ENCODE measurements at places on chromosomes 4 and X.

DNA sequence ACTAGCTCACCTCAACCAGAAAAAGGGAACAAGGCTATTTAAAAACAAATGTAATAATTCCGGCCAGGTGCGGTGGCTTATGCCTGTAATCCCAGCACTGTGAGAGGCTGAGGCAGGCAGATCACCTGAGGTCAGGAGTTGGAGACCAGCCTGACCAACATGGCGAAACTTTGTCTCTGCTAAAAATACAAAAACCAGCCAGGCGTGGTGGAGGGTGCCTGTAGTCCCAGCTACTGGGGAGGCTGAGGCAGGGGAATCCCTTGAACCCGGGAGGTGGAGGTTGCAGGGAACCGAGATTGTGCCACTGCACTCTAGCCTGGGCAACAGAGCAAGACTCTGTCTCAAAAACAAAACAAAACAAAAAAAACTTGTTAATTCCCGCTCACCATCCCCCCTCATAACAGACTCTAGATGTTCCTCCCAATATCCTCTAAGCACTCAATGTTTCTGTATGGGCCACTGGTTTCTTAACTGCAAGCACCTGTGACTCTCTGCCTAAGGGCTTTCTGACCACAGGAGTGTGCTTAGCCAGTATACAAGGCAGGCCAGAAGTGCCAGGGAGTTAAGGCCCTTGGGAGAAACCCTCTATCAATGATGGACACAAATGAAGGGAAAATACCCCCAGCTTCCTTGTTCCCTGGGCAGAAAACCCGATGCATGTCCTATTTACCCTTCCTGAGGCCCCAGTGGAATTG lies 21.0 kb upstream of the THOC2 start:
- no peak for DNase-seq

GRCh38 chrX:101357166-101357795 lies 8.7 kb upstream of the TIMM8A start:
- no peak for DNase-seq

- no peak for DNase-seq
Observed at GRCh38 chrX:47706575-47706974, 47.6 kb upstream of the UXT start.

DNA sequence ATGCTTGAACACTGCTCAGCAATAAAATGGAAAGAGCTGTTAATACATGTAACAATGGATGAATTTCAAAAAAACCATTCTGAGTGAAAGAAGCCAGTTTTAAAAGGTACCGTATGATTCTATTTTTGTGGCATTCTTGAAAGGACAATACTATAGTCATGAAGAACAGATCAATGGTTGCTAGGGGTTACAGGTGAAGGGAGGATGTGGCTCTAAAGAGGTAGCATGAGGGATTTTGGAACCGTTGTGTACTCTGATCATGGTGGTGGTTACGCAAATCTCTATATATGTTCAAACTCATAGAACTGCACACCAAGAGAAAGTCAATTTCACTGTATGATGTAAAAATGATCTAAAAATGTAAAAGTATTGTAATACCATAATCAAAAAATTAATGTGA lies 40.0 kb upstream of the CTAG2 start:
- no peak for DNase-seq

- no peak for DNase-seq
Observed at GRCh38 chrX:154488336-154489075, 1.9 kb downstream of the SLC10A3 start.

DNA sequence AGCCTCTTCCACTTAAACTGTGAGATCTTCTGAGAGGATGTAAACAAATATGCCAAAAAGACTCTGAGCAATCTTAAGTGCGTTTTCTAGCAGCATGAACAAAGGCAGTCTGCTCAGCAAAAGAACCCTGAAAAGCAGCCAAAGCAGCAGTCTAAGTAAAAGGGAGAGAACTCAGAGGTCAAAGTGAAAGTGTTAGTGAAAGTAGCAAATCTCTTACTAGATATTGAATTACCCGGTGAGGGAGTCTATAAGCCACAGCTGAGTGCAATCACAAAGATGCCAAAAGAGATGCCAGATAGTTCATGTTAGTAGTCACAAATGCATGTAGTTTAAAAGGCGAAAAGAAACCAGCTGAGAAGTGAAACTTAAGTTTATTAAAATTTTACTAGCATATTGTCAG lies 7.9 kb upstream of the GNRHR start:
- no peak for DNase-seq

- DNase-seq, result no peak
Observed at GRCh38 chrX:22810876-22811275, 188.9 kb upstream of the DDX53 start.

DNA sequence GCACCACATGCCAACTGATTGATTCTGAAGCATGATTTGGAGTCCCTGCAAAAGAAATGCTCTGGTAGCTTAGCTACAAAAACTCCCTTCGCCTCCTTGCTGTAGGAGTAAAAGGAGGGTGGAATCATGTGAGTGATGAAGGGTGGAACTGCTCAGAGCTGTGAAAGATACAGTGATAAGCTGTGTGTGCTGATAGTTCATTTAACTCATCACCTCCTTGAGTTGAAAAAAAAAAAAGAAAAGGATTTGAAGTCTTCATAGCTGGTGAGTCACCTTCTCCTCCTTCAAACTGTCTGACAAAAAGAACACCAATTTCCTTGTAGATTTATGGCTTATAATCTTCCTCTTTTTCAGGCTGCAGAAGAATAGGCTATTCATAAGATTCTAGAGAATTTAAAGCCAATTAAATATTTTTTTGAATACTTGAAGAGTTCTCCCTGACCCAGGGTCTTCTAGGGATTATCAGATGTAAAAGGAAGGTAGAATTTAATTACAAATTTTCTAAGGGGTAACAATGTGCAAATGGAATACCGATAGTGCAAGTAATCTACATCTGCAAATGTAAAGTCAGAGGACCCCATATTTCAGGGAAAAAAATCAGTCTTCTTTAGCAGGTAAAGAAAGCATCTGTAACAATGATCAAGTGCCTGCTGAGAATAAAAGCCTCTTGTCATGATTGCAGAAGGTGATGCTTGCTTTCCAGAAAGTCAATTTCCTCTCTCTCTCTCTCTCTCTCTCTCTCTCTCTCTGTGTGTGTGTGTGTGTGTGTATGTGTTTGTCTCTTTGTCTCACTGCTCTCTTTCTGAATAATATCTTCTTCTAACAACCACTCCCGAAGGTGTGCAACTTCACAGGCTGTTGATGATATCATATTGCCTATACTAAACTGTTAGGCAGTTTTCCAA lies 208.8 kb upstream of the VEGFC start:
- no peak for DNase-seq

DNA sequence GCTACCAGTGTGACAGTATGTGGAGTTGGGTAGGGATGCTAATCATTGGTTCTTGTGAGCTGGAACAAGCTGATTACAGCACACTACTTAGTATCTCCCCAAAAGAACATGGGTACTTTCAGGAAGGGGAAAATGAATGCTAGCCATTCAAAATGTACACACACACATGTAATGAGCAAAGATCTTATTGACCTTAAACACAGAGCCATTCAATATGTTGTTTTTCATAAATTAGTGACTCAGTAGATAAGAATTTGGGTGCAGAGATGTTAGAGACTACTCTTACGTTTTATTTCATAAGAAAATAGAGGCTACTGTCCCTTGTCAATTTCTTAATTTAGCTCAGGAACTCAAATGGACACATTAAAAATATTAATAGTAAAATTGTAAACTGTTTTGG lies 509.5 kb upstream of the ATOH1 start:
- DNase-seq, result no peak

- DNase-seq, result no peak
Observed at GRCh38 chrX:11579636-11580600, 85.8 kb downstream of the ARHGAP6 start.

DNA sequence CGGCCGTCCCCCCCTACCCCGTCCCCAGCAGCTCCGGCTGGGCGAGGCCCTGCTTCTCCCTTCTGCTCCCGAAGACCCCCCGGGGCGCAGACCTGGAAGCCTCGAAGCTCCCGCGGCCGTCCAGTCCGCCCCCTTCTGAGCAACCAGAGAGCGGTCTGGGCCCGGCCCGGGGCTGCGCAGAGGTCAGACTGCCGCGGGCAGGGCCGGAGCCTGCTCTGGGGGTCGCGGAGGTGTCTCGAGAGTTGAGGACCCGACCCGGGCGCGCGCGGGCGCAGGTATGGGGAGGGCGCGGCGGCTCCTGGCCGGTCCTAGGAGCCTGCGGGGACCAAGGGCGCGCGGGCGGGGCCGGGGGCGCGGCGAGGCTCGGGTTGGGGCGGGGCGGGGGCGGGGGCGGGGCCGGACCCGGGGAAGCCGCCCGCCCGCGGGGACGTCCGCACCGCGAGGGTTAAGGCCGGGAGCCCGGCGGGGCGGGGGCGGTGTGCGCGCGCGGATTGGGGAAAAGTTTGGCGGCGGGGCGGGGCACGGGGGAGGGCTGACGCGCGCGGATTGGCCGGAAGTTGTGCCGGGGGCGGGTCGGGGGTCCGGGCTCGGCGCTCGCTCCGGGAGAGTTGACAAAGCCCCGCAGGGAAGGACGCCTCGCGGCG lies at the start of gene FGFRL1:
FGFRL1 (plus strand) TSS at position 605 of the 644 bp plus-strand sequence. CDS start 860 bp downstream, outside the sequence.
- peak; percentile 98 for DNase-seq

- no peak for DNase-seq
Observed at GRCh38 chrX:43165343-43165920, 387.5 kb upstream of the PPP1R2C start.

- DNase-seq, result no peak
Observed at GRCh38 chrX:44317181-44317580, 26.3 kb downstream of the EFHC2 start.

- DNase-seq, result no peak
Observed at GRCh38 chr4:143421609-143422008, 84.9 kb downstream of the GAB1 start.

GRCh38 chr4:189073739-189074138 lies 866.9 kb upstream of the FRG1 start:
- DNase-seq, result no peak

DNA sequence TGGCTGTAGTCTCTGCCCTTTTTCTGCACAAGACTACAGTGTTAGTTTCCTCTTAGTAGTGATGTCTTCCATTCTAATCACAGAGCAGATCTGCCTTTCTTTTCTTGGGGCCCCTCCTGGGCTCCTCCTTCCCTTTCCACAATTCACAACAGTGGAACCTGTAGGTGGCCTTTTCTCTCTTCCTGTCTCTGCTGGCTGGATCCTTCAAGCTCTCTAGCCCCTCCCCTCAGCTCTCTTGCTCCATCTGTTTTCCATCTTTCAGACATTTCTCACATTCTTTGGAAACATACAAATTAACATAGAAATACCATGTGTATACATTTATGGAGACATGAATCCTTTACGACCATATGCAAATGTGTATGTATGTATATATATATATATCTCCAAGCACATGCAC lies 304 bp upstream of the SPIN2A start:
- no peak for DNase-seq

GRCh38 chr4:144556636-144557035 lies 89.3 kb upstream of the HHIP start:
- DNase-seq, result no peak

DNA sequence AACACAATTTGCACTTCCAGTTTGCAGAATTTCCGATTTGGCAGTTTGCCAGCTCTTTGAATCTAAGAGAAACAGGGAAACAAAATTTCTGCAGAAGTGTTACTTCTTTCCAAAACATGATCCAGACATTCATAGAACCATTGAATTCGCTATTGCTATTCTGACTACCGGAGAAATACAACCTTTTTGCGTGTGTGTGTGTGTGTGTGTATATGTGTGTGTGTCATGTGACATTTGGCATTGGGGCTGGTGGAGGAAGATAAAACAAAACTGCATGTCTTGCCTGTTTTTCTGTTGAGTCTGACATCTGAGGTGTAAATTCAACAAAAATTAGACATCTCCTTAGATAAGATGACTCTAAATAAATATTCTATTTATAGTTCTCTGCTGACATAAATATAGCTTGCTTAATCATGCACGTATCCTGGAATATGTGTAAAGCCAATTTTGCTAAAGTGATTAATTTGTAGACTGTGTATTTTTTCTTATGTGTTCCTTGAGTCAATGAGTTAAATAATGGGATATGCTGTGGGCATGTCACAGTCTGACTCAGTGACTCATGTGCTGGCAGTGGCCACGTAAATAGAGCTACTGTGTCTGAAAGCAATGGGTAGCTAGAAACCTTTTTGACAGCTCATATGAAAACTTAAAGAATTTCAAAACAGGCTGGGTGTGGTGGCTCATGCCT lies 98.9 kb downstream of the HPGD start:
- DNase-seq, result peak; percentile 25

DNA sequence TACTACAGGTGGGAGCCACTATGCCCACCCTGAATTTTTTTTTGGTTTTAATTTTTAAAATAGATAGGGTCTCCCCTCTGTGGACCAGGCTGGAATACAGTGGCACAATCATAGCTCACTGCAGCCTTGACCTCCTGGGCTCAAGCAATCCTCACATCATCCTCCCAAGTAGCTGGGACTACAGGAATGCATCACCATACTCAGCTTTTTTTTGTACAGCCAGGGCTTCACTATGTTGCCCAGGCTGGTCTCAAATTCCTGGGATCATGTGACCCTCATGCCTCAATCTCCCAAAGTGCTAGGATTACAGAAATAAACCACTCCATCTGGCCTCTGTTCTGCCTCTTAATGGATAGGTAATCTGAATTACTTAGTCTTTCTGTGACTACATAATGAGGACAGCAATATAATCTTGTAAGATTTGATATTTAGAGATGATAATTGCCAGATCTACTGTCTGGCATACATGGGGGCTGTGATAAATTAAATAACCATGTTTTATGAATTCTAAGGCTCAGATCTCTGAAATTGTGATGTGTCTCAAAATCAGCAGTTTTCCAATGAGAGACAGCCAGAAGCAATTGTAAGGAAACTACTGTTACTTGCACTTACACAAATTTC lies 26.7 kb downstream of the PDS5A start:
- DNase-seq, result no peak

- no peak for DNase-seq
Observed at GRCh38 chr4:113007151-113007550, 42.3 kb upstream of the ANK2 start.

DNA sequence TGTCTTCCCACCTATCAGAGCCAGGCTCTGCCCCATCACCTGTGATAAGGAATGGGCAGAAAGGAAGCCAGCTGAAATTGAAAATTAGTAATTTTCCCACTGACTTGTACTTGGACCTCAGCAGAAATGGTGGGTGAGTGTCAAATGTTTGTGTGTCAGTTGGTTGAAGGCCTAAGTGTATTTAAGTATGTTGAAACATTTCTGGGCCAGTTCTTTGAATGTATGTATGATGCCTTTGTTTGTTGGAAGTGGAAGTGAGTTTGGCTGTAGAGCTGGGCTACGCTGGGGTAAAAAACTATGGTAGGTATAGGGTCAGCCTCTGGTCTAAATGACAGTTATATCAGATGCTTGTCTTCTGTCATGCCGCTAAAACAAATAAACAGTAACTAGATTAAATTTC lies 27.7 kb downstream of the JADE1 start:
- DNase-seq, result no peak

- no peak for DNase-seq
Observed at GRCh38 chr4:174521800-174522182, 497 bp downstream of the HPGD start.

DNA sequence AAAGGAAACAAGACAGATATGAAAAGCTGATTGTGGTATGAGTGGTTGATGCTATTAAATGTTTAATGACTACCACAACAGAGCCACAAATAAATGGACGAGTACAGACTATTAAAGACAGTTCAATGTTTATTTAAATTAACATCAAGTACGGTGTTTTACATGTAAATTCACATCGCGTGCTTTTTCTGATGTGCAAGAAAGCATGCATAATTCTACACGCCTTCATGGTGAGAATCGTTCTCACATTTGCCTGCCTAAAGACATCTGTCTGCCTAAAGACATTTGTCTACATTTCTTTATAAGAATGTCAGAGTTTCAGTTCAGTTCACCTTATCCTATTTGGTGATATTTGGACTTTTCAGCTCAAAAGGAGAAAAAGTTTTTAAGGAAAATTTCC lies 7.3 kb upstream of the GPR143 start:
- no peak for DNase-seq

Measured in CD4-positive, alpha-beta T cell treated with Interleukin-17A for 4 hours (primary cell).